Cardiac ventricle fibroblast (primary cell): ENCODE measurements at places on chromosomes 11 and 22. TPM values are rescaled to one million over a fixed set of nuclear protein-coding genes. Genes with fewer than 3 reads are reported as not detected.

The FXYD6 gene
- total RNA-seq: 3.1 and 3.7 TPM in 2 replicates

The MYBPC3 gene
- total RNA-seq: not detected in 2 replicates

The LRRC75B gene
- 5.4 and 8.1 TPM in 2 replicates for total RNA-seq

The NPAS4 gene
- not detected in 2 replicates for total RNA-seq

The EXPH5 gene
- total RNA-seq: not detected in 2 replicates

The SYT8 gene
- not detected in 2 replicates for total RNA-seq

The IFITM1 gene
- 393 and 397 TPM in 2 replicates for total RNA-seq

The OR6A2 gene
- 0.06 TPM in 1 of 2 replicates, not detected in the other for total RNA-seq

The ABTB2 gene
- total RNA-seq: 1.2 and 1.7 TPM in 2 replicates

The PRAME gene
- total RNA-seq: 0.34 TPM in 1 of 2 replicates, not detected in the other

The SCARF2 gene
- 62.6 and 66.8 TPM in 2 replicates for total RNA-seq

The OR52H1 gene
- total RNA-seq: not detected in 2 replicates

The EMID1 gene
- 0.56 and 1.8 TPM in 2 replicates for total RNA-seq

The RASD2 gene
- not detected in 2 replicates for total RNA-seq

The CCDC87 gene
- 0.44 and 1.3 TPM in 2 replicates for total RNA-seq

The SORL1 gene
- 0.56 TPM in 1 of 2 replicates, not detected in the other for total RNA-seq

The NUP98 gene
- 66.5 and 87.3 TPM in 2 replicates for total RNA-seq

The PGA3 gene
- not detected in 2 replicates for total RNA-seq

The IL10RA gene
- total RNA-seq: not detected in 2 replicates

The TRIM22 gene
- total RNA-seq: 52.5 and 87.9 TPM in 2 replicates

The JOSD1 gene
- 43.0 and 64.1 TPM in 2 replicates for total RNA-seq
